ENCODE measurements at places on chromosomes 1 and 21. TPM values are rescaled to one million over a fixed set of nuclear protein-coding genes. Genes with fewer than 3 reads are reported as not detected.

ANGPTL3 gene
- not detected for total RNA-seq

ZNF683 gene
- total RNA-seq = 0.13 TPM

SPRR2B gene
- not detected for total RNA-seq

KIF2C gene
- 8.1 TPM for total RNA-seq

FCGR3A gene
- total RNA-seq = 0.87 TPM

GNAT2 gene
- 0.24 TPM for total RNA-seq

PTCH2 gene
- 1.6 TPM for total RNA-seq

KIAA0040 gene
- total RNA-seq = 16.1 TPM

NRDC gene
- 131 TPM for total RNA-seq

LYST gene
- total RNA-seq = 30.3 TPM

FAM151A gene
- total RNA-seq = not detected

GPX7 gene
- total RNA-seq = 19.1 TPM

CCDC17 gene
- total RNA-seq = 1.6 TPM

SVBP gene
- total RNA-seq = 10.2 TPM

BMP8A gene
- total RNA-seq = 0.27 TPM

FCMR gene
- total RNA-seq = 24.8 TPM

SAMSN1 gene
- total RNA-seq = 54.0 TPM

AGMAT gene
- 23.1 TPM for total RNA-seq

CLCA1 gene
- 0.13 TPM for total RNA-seq

WNT3A gene
- total RNA-seq = not detected

TCP10L gene
- 0.14 TPM for total RNA-seq

Measured in activated T-cell treated with anti-CD3 and anti-CD28 coated beads, Interleukin-2, amount 50 U/mL, for 4 hours (primary cell).